ENCODE measurements at places on chromosomes 7 and 10. TPM values are rescaled to one million over a fixed set of nuclear protein-coding genes. Genes with fewer than 3 reads are reported as not detected.

The ACSM6 gene
- not detected for total RNA-seq

The ARHGAP22 gene
- total RNA-seq, result 2.2 TPM

The MCM10 gene
- 0.79 TPM for total RNA-seq

The TMEM176A gene
- total RNA-seq, result not detected

GRCh38 chr7:6385909-6386560, 61.7 kb downstream of the DAGLB start:
- peaks cover 42% of the 10 kb centered on the region for H3K4me1 ChIP-seq
- no peak overlapping the region for H3K4me3 ChIP-seq
- no peaks in the 10 kb centered on the region for H3K27me3 ChIP-seq
- no peaks in the 10 kb centered on the region for H3K36me3 ChIP-seq
- DNase-seq, result no peak
- no peak overlapping the region for H3K27ac ChIP-seq

GRCh38 chr7:28980451-28981160, 22.5 kb upstream of the TRIL start:
- no peaks in the 10 kb centered on the region for H3K36me3 ChIP-seq
- no peaks in the 10 kb centered on the region for H3K4me1 ChIP-seq
- DNase-seq, result no peak
- H3K27ac ChIP-seq, result no peak overlapping the region
- H3K4me3 ChIP-seq, result no peak overlapping the region

GRCh38 chr10:125021686-125022344, 79.9 kb downstream of the ZRANB1 start:
- no peaks in the 10 kb centered on the region for H3K4me1 ChIP-seq
- H3K27ac ChIP-seq, result no peak overlapping the region
- H3K4me3 ChIP-seq, result no peak overlapping the region
- no peaks in the 10 kb centered on the region for H3K36me3 ChIP-seq
- no peak for DNase-seq

- no peaks in the 10 kb centered on the region for H3K27me3 ChIP-seq
- DNase-seq, result no peak
- peak within 1 kb of the TSS; percentile 62 for H3K4me3 ChIP-seq
- H3K27ac ChIP-seq, result no peak within 1 kb of the TSS
These were observed at the start of gene CTBP2 for GRCh38 chr10:125159932-125160855. CTBP2 (minus strand) TSS chr10:125160563.

DNA sequence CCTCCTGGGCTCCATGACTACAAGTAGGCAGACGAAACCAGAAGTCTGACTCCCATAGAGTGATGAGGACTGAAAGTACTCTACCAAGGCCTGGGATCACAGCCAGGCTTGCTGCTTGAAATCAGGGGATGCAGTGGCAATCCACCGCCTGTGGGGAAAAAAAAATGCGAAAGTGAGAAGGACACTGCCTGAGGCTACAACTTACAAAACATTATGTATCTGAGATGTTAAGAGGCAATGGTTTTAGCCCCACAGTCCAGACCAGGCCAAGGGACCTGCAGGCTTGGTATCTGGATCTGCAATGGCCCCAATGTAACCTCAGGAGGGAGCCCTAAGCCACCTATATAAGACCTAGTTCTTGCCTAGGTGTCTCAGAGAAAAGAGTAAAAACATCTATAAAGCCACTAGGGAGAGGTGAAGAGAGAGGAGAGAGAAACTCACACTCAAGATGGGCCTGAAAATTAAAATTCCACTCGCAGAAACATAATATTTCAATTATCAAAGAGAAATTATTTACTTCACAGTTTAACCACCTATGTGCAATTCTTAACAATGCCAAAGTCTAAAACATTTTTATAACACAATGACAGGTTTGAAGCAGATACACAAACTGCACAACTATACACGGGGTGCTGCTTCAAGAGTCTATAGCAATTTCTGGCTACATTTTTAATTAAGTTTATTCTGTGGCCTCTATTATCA, 13.9 kb downstream of the DNAJC1 start:
- DNase-seq, result peak; percentile 33
- no peaks in the 10 kb centered on the region for H3K27me3 ChIP-seq
- no peak overlapping the region for H3K27ac ChIP-seq
- H3K4me3 ChIP-seq, result no peak overlapping the region
- H3K36me3 ChIP-seq, result no peaks in the 10 kb centered on the region
- H3K4me1 ChIP-seq, result peaks cover 4% of the 10 kb centered on the region

DNA sequence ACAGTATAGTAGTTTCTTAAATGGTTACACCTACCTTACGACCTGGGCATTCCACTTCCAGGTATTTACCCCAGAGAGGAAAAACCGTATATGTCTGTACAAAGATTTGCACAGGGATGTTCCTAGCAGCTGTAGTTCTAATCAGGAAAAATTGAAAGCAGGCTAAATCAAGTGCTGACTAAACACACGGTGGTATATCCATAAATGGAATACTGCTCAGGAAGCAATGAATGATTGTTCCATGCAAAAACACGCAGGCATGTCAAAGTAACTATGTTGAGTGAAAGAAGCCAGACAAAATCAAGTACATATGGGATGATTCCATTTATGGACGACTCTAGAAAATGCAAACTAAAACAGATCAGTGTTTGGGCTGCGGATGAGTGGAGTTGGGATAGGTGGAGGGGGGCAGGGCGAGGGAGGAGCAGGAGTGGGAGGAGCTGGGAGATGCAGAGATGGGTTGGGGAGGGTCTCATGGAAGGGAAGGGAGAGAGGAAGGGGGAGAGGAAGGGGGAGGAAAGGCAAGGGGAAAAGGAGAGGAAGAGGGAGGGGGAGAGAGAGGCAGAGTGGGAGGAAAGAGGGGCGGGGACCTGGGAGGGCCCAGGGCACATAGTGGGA, 484 bp upstream of the MSRB2 start:
- peaks cover 16% of the 10 kb centered on the region for H3K4me1 ChIP-seq
- H3K27ac ChIP-seq, result peak overlapping the region; percentile 54
- H3K4me3 ChIP-seq, result peak overlapping the region; percentile 74
- no peaks in the 10 kb centered on the region for H3K27me3 ChIP-seq
- no peaks in the 10 kb centered on the region for H3K36me3 ChIP-seq

DNA sequence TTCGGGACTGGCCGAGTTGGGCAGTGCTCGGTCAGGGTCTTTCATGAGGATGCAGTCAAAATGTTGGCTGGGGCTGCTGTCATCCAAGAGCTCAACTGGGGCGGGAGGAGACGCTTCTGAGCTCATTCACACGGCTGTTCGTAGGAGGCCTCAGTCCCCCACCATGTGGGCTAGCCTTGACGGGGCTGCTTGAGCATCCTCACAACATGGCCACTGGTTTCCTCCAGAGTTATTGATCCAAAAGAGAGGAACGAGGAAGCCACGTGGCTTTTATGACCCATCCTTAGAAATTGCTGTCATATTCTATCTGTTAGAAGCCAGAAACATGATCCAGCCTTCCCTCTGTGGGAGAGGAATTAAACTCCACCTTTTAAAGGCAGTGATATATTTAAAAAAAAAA, 68.1 kb downstream of the GTF2IRD1 start:
- H3K27me3 ChIP-seq, result no peaks in the 10 kb centered on the region
- H3K27ac ChIP-seq, result no peak overlapping the region
- DNase-seq, result no peak
- H3K4me1 ChIP-seq, result no peaks in the 10 kb centered on the region

- peaks cover 70% of the 10 kb centered on the region for H3K4me1 ChIP-seq
- H3K27ac ChIP-seq, result peak overlapping the region; percentile 57
- no peaks in the 10 kb centered on the region for H3K27me3 ChIP-seq
- peaks cover 87% of the 10 kb centered on the region for H3K36me3 ChIP-seq
These were observed 22.9 kb downstream of the IKZF1 start for GRCh38 chr7:50327443-50327842.

DNA sequence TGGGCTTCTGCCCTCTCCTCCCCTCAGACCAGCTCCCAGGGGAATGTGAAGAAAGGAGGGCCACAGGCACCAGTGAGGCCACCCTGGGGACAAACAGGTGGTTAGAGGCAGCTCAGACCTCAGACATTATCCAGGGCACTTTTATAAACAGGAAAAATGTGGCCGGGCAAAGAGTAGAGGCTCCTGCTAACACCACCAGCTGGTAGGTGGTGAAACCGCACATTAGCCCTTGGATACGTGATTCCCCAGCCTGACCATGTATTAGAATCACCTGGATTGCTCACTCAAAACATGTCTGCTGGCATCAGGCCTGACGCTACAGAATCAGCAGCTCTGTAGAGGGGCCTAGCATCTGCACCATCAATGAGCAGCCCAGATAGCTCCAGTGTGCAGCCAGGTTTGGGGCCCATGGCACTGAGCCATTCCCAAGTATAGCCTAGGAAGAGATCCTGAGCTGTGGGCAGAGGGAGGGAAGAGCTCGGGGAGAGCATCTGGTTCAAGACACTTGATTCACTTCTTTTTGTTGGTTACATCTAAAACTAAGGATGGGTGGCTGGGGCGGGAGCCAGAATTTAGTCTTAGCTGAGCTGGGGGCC, 37.1 kb downstream of the GPR26 start:
- peaks cover 6% of the 10 kb centered on the region for H3K27me3 ChIP-seq
- no peaks in the 10 kb centered on the region for H3K36me3 ChIP-seq
- no peak for DNase-seq

- H3K36me3 ChIP-seq, result no peaks in the 10 kb centered on the region
- DNase-seq, result no peak
- no peak overlapping the region for H3K4me3 ChIP-seq
- peak overlapping the region; percentile 18 for H3K27ac ChIP-seq
These were observed 26.5 kb downstream of the DNAJB12 start for GRCh38 chr10:72328045-72328828.

- H3K27me3 ChIP-seq, result no peaks in the 10 kb centered on the region
- no peak overlapping the region for H3K4me3 ChIP-seq
- H3K4me1 ChIP-seq, result no peaks in the 10 kb centered on the region
- H3K36me3 ChIP-seq, result peaks cover 6% of the 10 kb centered on the region
- DNase-seq, result no peak
- H3K27ac ChIP-seq, result no peak overlapping the region
These were observed 120.2 kb upstream of the AMPH start for GRCh38 chr7:38751416-38751815.

- no peak for DNase-seq
- no peak overlapping the region for H3K4me3 ChIP-seq
- H3K4me1 ChIP-seq, result no peaks in the 10 kb centered on the region
- no peak overlapping the region for H3K27ac ChIP-seq
- no peaks in the 10 kb centered on the region for H3K36me3 ChIP-seq
These were observed 183.5 kb upstream of the HABP2 start for GRCh38 chr10:113369365-113369694.

DNA sequence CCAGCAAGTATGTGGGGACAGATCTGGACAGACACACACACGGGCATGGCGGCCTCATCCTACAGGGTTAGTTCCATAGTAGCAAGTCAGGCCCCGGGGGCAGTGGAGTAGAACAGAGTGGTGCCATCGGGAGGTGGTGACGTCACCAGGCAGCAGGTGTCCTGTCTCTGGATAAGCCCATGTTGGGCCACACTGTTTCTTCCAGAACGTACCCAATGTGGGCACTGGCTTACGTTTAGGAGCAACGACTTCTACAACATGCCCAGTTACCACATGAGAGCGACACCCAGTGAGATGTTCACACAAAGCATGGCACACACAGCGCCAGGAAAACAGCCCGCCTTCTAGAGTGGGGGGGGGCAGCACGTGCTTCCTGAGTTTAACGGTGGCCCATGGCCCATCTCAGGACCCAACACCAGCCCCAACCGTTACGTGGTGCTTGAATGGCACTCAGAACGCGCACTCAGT, 67.8 kb downstream of the CTBP2 start:
- H3K4me3 ChIP-seq, result no peak overlapping the region
- no peaks in the 10 kb centered on the region for H3K36me3 ChIP-seq
- no peaks in the 10 kb centered on the region for H3K27me3 ChIP-seq
- no peak overlapping the region for H3K27ac ChIP-seq
- DNase-seq, result no peak

DNA sequence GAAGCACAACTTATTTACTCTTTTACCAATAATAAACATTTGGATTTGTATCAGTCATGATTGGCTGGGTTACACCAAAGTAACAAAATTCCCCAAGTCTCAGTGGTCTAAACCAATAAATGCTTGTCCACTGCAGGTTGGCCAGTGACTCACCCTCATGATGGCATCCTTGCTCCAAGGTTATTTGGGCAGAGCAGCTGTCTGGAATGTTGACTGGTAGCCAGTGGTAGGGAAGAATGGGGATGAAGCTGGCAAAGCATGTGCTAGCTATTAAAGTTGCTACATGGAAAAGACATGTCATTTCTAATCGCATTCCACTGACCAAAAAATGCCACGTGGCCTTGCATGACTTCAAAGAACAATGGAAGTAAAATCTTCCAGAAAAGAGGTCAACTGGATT, 1168.7 kb upstream of the CELF2 start:
- H3K36me3 ChIP-seq, result no peaks in the 10 kb centered on the region
- H3K4me3 ChIP-seq, result no peak overlapping the region
- DNase-seq, result no peak
- H3K27me3 ChIP-seq, result no peaks in the 10 kb centered on the region

DNA sequence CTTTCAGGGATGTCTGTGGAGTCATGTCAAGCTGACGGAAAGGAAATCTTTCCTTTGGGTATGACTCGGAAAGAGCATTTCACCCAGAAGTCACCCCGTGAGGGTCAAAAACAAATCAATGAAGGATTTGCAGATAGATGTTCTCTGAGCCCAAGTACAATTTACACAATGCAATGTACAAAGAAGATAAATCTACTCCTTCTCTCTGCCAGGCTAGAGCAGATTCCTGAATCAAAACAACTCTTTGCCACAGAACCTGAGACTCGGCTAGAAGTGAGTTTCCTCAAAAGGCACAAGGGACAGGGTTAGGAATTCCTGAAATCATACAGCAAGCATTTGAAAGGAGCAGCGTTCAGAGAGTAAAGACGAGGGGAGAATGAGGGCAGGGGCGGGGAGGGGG, 34.0 kb upstream of the CALN1 start:
- H3K4me3 ChIP-seq, result no peak overlapping the region
- H3K4me1 ChIP-seq, result no peaks in the 10 kb centered on the region
- H3K36me3 ChIP-seq, result no peaks in the 10 kb centered on the region
- H3K27me3 ChIP-seq, result peaks cover 3% of the 10 kb centered on the region
- no peak overlapping the region for H3K27ac ChIP-seq
- DNase-seq, result no peak

- H3K27ac ChIP-seq, result no peak overlapping the region
- H3K27me3 ChIP-seq, result no peaks in the 10 kb centered on the region
- H3K4me3 ChIP-seq, result no peak overlapping the region
- H3K4me1 ChIP-seq, result no peaks in the 10 kb centered on the region
- DNase-seq, result no peak
- H3K36me3 ChIP-seq, result no peaks in the 10 kb centered on the region
These were observed 5.7 kb upstream of the LMOD2 start for GRCh38 chr7:123649964-123650363.

- no peak for DNase-seq
These were observed 158.0 kb downstream of the KCND2 start for GRCh38 chr7:120431016-120431415.

- H3K27me3 ChIP-seq, result peaks cover 17% of the 10 kb centered on the region
- no peaks in the 10 kb centered on the region for H3K4me1 ChIP-seq
- no peak overlapping the region for H3K27ac ChIP-seq
These were observed 1.1 kb downstream of the TMEM196 start for GRCh38 chr7:19772306-19772705.

DNA sequence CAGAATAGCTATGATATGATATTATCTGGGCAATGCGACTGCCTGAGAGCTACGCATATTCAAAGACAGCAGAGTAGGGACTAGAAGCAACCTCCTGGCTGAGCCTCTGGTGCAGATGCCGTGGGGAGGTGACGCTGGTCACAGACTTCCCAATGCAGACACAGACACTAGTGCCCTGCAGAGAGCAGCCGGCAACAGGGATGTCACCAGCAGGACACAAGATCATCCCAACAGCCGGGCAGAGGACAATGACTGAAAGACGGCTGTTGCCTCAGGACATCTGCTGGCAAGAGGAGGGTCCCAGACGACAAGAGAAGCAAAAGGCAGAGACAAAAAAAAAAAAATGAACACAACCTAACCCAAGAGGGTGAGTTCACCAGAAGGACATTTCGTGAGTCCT, 104.6 kb downstream of the CALN1 start:
- DNase-seq, result no peak
- H3K4me1 ChIP-seq, result no peaks in the 10 kb centered on the region
- H3K36me3 ChIP-seq, result no peaks in the 10 kb centered on the region

Measured in T-cell (primary cell).